ENCODE measurements at places on chromosomes 12 and 14.

DNA sequence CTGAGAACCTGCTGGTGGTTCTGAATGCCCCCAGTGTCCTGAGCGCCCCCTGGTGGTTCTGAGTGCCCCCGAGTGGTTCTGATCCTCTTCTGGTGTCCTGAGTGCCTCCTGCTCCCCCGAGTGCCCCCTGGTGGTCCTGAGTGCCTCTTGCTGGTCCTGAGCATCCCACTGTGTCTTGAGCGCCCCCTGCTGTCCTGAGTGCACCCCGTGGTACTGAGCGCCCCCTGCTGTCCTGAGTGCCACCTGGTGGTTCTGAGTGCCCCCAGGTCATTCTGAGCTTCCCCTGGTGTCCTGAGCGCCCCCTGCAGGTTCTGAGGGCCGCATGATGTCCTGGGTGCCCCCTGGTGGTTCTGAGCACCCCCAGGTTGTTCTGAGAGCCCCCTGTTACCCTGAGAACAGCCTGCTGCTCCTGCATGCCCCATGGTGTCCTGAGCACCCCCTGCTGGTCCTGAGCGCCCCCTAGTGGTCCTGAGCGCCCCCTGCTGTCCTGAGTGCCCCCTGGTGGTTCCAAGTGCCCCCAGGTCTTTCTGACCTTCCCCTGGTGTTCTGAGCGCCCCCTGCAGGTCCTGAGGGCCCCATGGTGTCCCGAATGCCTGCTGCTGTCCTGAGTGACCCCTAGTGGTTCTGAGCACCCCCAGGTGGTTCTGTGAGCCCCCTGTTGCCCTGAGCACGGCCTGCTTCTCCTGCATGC lies 1165.4 kb downstream of the TMEM121 start:
- DNase-seq = no peak

GRCh38 chr14:102799684-102800562 lies 22.7 kb downstream of the TRAF3 start:
- no peak for DNase-seq

- DNase-seq = no peak
Observed at GRCh38 chr14:73785834-73786635, 65.6 kb upstream of the PTGR2 start.

DNA sequence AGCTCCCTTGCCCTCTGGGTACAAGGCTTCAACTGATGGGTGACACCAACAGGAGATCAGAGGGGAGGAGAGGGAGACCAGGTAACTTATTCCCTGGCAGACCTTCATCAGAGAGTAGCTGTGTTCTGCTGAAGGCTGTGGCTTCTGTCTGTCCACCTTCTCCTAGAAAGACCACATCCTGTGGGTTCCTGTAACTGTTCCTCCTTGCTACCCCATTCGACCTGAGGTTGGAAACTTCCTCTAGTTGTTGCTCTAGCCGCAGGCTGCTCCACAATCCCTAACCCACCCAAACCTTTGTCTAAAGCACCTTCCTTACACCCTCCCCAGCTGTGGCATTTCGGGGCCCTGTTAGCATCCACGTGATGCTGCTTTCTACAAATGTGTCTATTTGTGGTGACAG lies 454.2 kb downstream of the DPF3 start:
- no peak for DNase-seq

DNA sequence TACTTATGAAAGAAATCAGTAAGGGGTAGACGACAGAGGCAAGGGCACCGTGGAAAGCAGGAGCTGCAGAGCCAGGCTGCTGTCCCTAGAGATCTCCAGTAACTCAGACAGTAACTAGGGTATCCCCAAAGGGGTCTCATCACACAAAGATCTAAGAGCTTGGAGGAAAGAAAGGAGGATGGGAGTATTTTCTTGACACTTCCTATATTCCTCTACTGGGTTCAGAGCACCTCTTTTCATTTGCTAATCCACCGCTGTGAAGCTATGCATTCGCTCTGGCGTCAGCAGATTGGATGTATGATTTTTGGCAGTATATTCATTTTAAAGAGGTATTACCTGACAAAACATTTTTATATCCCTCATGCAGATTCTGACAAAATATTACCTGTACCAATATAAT lies 12.6 kb downstream of the USP44 start:
- no peak for DNase-seq

- no peak for DNase-seq
Observed at GRCh38 chr12:2698566-2698965, 96.2 kb upstream of the FKBP4 start.

- no peak for DNase-seq
Observed at GRCh38 chr12:51262758-51263177, 7.4 kb downstream of the SMAGP start.

DNA sequence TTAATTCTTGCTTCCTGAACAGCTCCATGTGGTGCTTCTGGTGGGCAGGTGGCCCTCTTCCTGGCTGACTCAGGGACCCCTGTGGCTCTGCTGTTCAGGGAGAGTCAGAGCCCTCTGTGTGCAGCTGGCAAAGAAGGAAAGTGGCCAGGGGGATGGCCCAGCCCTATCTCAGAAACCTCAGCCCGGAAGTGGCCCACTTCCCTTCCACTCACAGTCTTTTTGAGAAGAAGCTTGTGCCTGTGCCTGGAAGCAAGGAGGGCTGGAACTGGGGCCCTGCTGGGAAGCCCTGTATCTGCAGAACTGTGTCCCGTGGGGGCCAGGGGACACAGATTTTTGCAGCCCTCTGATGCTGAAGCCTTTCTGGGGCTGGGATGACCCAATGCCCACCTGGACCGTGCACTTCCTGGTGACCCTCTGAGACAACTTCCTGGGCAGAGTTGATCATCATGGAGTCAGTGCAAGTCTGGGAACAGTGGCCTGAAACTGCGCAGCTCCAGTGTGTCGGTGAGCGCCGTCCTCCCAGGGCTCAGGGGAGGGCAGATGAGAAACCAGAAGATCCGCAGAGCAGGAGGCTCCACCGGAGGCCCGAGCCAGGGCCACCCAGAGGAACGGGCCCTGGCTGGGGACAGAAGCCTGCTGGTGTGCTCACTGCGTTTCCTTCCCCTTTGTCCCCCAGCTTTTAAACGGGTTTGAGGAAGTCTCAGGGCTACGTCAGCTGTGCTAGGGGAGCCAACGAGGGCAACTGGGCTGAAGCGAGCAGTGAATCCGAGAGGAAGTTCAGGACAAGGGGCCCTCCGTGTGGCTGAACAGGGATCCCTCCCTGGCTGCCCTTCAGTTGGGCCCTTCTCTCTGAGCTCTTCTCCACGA lies 217.4 kb upstream of the RTL1 start:
- DNase-seq = no peak

DNA sequence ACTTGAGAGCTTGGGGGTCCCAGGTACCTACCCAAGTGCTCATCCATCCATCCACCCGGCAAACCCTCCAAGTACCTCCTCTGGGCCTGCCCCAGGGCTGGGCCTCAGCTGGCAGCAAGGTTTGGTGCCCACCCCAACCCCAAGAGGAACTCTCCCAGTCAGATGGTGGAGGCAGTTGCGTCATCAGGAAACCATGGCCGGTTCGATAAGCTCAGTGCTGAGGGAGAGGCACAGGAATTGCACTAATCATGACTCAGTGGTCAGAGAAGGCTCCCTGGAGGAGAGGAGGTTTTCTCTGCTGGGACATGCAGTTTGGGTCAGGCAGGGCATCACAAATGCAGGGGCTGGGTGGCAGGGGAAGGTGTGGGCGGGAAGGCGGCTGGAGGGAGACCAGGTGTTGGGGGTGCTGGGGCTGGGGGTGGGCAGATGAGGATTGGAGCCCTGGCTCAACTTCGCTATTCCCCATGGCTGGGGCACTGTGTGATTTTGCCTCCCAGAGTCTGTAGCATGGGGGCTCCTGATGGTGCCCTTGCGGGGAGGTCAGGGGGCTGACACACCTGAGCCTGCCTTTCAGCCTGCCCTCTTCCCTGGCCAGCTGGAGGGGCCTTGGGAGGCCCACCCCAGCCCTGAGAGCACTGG lies 32.2 kb downstream of the SH2B3 start:
- DNase-seq = no peak

- peak; percentile 5 for DNase-seq
Observed at GRCh38 chr12:7374423-7375144, 69.4 kb downstream of the CD163L1 start.

GRCh38 chr14:89270439-89271227 lies 146.4 kb downstream of the FOXN3 start:
- DNase-seq = no peak

GRCh38 chr12:81249976-81250375 lies 172.1 kb downstream of the ACSS3 start:
- no peak for DNase-seq

- DNase-seq = no peak
Observed at GRCh38 chr12:40375076-40375475, 150.3 kb downstream of the LRRK2 start.

DNA sequence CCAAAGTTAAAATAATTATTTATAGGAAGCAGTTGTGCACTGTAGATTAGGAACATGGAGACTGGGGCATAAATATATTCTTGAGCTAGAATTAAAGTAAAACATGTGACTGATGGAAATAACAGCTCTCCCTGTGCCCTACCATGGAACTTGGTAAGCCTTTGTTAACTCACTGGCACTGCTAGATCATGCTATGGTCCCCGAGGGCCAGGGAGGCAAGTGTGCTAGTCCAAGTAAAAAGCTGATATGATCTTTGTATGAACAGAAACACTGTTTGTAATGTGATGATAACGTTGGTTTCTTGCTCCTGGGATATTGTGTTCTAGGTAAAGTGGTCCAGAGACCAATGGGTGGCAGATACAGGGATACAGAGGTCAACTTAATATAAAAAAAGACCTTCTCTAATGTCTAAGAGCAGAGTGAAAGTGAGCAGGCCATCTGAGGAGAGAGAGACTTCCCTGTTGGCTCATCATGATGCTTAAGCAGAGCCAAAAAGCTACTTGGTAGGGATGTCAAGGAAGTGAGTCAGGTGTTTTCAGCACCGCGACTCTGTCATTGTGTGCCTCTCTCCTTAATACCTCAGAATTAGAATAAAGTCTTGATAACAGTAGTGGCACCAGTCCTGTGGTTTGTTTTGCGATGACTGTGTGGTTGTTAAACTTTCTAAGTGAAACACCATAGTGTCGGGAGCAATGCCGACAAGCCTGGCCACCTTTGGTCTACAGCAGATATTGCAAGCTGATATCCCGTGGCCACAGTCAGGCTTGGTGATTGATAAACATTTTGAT lies 27.6 kb downstream of the BICD1 start:
- no peak for DNase-seq

- DNase-seq = no peak
Observed at GRCh38 chr12:51188359-51189051, 15.6 kb upstream of the TFCP2 start.

- no peak for DNase-seq
Observed at GRCh38 chr12:109448707-109449390, 28.3 kb downstream of the KCTD10 start.

- DNase-seq = peak; percentile 45
Observed at GRCh38 chr12:79381248-79382208, 309.2 kb downstream of the PAWR start.

DNA sequence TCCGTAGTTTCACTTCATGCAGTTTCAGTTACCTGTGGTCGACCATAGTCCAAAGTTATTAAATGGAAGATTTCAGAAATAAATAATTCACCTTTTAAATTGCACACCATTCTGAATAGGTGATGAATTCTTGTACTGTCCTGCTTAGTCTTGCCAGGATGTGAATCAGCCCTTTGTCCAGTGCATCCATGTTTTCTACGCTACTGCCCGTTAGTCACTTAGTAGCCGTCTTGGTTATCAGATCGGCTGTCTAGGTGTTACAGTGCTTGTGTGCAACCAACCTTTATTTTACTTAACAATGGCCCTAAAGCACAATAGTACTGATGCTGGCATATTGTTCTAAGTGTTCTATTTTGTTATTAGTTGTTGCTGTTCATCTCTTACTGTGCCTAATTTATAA lies 146.7 kb downstream of the ACSS3 start:
- no peak for DNase-seq

DNA sequence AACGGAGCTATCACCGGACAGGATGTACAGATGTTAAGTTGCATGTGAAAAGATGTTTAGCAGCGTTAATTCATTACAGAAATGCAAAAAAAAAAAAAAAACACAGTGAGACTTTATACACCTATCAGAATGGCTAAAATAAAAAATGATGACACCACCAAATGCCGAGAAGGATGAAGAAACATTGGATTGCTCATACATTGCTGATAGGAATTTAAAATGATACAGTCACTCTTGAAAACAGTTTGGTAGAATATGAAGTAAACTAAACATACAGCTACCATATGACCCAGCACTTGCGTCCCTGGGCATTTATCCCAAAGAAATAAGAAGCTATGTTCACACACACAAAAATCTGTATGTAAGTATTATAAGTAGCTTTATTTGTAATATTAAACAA lies 574.1 kb downstream of the SLC16A7 start:
- no peak for DNase-seq

GRCh38 chr14:103068351-103069073 lies 11.2 kb upstream of the CDC42BPB start:
- DNase-seq = no peak

- no peak for DNase-seq
Observed at GRCh38 chr12:127723251-127723650, 543.7 kb upstream of the TMEM132C start.

GRCh38 chr14:24784981-24785380 lies 151.0 kb upstream of the GZMB start:
- peak; percentile 17 for DNase-seq

DNA sequence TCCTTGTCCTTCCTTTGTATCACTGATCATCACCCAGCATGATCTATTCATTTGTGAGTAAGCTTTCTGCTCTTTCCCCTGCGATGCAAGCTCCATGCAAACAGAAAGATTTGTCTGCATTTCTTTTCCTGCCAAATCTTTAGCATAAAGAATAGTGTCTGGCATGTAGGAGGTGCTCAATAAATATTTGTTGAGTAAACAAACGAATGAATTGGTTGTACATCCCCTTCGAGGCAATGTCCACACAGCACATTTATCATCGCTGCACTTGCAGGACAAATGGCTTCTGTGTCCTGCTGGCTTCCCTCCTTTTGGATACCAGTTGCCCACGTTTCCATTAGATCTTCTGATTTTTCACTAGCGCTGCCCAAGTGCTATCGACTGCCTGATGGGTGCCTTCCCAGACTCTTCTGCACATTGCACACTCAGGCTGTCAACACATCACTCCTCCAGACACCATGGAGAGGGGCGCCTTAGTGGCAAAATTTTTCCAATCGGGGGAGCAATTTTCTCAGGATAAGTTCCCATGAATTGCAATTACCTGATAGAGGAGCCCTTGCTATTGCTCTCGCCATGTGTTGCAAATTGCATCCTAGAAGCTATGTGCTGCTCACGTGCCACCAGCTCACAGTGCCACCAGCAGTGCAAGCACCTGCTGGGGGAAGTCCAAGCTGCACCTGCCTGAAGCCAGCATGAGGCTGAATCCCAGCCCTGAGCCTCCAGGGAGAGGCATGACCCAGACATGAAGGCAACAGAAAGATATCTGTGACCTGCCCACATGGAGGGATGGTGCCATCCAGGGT lies 206.6 kb downstream of the KIF26A start:
- DNase-seq = no peak
